ENCODE measurements at places on chromosomes 2 and 18. TPM values are rescaled to one million over a fixed set of nuclear protein-coding genes. Genes with fewer than 3 reads are reported as not detected.

The RMDN2 gene
- total RNA-seq: 8.1 TPM

The GKN1 gene
- not detected for total RNA-seq

The MROH2A gene
- total RNA-seq: not detected

The FTCDNL1 gene
- 5.0 TPM for total RNA-seq

The KCNIP3 gene
- 2.4 TPM for total RNA-seq

The CPO gene
- total RNA-seq: not detected

The ASPRV1 gene
- total RNA-seq: 1.1 TPM

The SLC30A3 gene
- 17.3 TPM for total RNA-seq

The HOXD1 gene
- total RNA-seq: not detected

The CDH2 gene
- total RNA-seq: 233 TPM

The ABCA12 gene
- not detected for total RNA-seq

The NT5C1B gene
- total RNA-seq: not detected

The FAM237A gene
- total RNA-seq: 3.7 TPM

The SULT1C2 gene
- total RNA-seq: 0.96 TPM

The MYL1 gene
- total RNA-seq: not detected

The PRKAG3 gene
- 0.15 TPM for total RNA-seq

The C1QL2 gene
- not detected for total RNA-seq

The SOX11 gene
- 1.1 TPM for total RNA-seq

The SGPP2 gene
- 8.8 TPM for total RNA-seq

The SDC1 gene
- 0.09 TPM for total RNA-seq

The SAG gene
- not detected for total RNA-seq

The AQP4 gene
- 23.6 TPM for total RNA-seq

The ALK gene
- total RNA-seq: 0.14 TPM

- DNase-seq: no peak
Observed at GRCh38 chr2:238462782-238463396, 36.2 kb downstream of the ASB1 start.

- DNase-seq: no peak
Observed at GRCh38 chr2:238286551-238286950, 1.9 kb downstream of the PER2 start.

DNA sequence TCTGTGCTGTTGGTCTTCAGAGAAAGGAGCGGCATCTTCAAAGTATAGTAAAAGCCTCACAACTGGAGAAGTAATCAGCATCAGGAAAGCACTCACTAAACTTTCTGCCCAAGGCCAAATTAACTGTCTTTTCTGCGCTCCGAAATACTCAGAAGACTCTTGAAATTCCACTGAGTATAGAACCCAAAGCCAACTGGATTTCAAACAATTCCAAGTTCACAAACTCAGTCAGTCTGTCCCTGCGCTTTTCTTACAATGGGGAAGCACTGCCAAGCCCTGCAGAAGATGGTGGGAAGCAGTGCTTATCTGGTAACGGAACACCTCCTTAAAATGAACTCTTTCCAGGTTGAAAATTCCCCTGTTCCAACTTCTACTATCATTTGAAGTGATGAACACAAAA lies 193.5 kb downstream of the NCKAP5 start:
- DNase-seq: no peak

- no peak for DNase-seq
Observed at GRCh38 chr2:230356084-230356483, 29.1 kb downstream of the SP140L start.

- no peak for DNase-seq
Observed at GRCh38 chr2:211868996-211869533, 669.5 kb downstream of the ERBB4 start.

- no peak for DNase-seq
Observed at GRCh38 chr2:178066890-178067669, 5.5 kb downstream of the PDE11A start.

- DNase-seq: peak; percentile 82
Observed at GRCh38 chr18:49813069-49813318, 339 bp downstream of the ACAA2 start.

DNA sequence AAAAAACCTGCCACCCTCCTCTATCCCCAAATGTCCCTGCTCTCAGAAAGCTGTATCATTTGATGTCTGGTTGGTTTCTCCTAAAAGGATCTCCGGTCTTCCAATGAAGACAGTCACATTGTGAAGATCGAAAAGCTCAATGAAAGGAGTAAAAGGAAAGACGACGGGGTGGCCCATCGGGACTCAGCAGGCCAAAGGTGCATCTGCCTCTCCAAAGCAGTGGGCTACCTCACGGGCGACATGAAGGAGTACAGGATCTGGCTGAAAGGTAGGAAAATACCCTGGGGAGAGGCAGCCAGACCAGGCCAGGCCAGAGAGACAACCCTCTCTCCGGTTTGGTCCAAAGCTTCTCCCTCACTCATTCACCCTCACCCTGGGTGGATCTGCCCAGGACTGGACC lies 10.3 kb downstream of the SLC14A2 start:
- DNase-seq: no peak

- no peak for DNase-seq
Observed at GRCh38 chr2:171513719-171514160, 8.5 kb upstream of the CYBRD1 start.

DNA sequence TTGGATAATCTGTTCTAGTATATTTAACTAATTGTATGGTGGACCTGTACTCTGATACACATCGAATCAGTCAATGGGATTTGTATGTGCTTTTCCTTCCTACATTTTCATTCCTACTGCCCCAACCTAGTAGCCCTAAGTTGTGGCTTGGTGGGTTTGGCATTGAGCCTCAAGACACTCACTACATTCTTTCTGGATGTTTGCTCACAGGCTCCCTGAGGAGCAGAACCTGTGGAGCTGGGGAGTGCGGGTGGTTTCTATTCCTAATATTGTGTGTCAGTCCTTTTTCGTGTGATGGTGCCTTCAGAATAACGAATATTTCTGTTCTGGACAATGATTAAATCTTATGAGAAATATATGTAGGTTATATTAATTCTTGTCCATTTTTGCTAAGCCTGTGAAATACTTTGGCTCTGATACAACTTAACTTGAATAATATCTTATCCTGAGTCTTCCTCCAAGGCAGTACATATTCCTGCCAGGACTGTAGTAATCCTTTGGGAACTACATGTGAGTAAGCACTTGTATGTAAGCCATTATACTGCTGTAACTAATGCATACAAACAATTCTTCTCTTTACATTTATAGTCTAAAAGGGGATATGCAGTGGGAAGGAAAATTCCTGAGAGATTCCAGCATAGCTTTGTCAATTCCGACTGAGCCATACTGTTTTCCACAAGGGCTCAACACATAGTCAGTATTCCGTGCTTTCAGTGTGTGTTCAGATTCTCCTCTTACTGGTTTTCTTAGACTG lies 150.6 kb downstream of the AGPS start:
- DNase-seq: peak; percentile 25

- DNase-seq: no peak
Observed at GRCh38 chr2:25521126-25521525, 152.3 kb downstream of the DTNB start.

DNA sequence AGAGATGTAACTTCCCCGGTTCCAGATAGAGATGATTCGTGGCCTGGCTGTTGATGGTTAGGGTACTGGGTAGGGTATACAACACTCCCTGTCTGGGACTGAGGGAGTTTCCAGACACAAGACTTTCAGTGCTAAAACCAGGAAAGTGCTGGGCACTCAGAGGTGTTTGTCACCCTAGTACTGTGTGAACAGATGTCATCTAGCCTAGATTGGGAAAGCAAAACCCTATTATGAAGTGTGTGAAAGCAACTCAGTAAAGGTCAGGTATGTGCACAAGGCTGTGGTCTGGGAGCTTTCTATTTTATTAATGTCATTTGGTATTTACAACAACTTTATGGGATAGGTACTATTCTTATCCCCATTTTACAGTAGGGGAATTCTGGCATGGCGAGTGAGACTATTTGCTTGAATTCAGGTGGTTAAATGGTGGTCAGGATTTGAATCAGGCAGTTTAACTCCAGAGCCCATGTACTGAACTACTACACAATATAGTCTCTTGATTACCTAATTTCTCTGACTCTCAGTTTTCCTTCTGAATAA lies 2.6 kb downstream of the BZW1 start:
- DNase-seq: no peak

GRCh38 chr18:58687871-58688308 lies 16.6 kb downstream of the MALT1 start:
- no peak for DNase-seq

DNA sequence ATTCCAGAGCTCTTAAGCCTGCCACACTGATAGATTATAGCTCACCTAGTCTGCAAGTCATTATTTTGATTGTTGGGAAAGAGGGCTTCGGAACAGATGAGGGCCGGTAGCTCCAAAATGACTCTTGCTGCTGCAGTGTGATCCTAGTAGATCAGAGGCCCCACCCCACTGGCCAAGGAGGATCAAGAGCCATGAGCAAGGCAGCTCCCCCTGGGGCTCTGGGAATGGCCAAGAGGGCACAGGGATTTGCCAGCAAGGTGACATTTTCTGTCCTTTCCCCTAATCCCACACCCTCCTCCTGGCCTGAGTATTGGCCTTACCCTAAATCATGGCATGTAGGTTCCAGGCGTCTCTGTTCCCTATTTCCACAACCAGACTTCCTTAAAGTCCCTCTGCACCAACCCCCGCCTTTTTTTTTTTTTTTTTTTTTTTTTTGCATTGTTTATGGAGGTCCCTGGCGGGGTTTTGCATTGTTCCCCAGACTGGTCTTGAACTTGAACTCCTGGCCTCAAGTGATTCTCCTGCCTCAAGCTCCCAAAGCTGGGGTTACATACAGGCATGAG lies 36.5 kb downstream of the EIF4E2 start:
- no peak for DNase-seq

GRCh38 chr2:66414896-66415295 lies 20.0 kb upstream of the MEIS1 start:
- no peak for DNase-seq

DNA sequence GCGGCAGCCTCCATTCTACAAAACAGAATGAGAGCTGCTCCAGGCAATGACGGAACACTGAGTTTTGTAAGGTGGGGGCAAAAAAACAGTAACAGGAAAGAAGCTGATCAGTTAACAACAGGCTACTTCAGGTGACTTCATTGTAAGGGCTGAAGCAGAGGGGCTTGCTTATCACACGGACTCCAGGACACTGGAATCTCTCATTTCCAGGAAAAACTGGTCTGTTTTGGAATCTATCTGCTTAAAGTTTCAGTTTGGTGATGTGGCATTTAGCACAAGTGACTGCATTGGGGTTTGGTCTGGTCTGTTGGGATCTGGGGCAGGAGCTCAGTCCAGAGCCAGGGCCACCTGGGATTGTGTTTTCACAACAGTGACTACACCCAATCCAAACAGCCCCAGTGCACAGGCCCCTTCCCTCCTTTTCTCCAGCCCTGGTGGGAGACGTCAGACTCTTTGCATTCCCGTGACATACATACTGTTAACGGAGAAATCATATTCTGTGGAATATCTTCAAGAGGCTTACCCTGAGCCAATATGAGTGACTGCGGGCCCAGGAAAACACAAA lies 14.1 kb downstream of the AMER3 start:
- no peak for DNase-seq

DNA sequence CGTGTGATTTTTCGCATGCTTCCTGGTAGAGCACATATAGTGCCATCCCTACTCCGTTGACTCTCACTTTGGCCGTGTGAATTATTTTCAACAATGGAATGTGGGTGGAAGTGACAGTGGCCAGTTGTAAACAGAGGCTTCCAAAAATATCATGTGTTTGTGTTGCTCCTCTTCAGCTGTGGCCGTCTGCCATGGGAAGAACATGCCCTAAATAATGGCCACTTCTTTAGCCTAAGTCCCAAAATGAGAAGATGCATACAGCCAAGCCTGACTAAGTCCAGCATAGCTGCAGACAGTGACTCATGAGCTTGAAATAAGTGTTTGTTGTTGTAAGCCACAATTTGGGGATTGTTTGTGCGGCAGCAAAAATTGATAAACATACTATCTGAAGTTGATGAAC lies 8.9 kb upstream of the GALNT1 start:
- DNase-seq: no peak

DNA sequence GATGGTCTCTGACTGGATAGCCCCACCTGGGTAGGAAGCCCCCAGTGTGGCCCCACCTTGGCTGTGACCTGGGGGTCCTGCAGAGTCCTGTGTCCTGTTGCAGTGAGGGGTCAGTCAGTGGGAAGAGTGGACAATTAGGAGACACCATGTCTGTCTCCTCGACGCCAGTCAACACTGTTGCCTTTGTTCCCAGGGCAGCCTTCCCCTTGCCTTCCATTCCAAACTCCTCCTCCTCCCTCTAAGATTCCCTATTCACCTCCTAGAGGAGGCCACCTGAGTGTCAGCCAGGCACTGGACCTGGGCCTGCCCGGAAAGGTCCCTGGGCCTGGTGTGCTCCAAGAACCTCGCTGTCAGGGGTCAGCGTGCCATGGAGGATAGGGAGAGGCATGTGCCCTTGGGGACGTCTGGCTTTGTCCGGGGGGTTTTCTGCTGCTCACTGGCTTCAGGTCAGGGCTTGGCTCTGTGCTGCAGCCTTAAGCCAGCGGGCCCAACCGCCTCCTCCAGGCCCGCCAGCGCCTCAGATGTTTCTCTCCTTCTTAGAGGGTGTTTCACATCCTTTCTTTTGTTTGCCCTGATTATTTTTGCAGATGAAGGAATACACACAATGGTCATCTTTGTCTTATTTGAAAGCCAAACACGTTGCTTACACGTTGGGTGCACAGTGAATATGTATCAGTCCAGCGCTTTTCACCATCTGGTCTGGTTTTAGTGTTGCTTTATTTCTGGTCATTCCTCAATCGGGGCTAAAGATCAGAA lies 68.9 kb downstream of the HPCAL1 start:
- DNase-seq: no peak

DNA sequence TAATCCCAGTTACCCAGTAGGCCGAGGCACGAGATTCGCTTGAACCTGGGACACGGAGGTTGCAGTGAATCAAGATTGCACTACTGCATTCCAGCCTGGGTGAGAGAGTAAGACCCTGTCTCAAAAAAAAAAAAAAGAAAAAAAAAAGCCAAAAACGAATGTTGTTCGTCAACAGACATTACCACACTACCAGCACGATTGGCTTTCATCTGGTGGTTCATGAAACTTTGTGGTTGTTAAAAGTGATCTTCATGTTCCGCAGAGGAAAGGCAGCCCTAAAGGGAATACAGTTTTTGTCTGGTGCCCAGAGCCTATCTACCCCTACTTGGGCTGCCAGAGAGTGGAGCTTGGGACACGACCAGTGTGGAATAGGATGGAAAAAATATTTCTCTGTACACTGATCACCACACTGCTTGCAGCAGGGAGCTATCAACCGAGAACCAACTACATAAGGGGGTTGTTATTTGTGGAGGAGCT lies 13.6 kb upstream of the CXCR4 start:
- no peak for DNase-seq

DNA sequence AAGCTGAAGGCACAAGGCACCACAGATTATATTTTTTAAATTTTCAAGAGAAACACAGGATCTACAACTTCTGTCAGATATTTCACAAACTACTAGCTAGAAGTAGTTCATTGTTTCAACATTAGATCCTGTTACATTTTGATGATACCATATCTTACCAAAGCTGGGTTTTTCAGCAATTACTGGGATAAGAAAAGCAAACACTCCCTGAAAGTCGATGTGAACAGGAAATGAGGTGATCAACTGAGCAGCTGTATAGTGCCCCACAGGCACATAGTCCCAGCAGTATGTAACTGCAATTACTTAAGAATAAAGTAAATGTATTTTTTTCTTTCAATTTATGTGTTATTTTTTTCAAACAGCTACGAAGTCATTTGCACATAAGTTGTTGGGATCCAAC lies 103.5 kb downstream of the DNER start:
- DNase-seq: no peak
